ENCODE measurements at places on chromosomes 7 and 10.

DNA sequence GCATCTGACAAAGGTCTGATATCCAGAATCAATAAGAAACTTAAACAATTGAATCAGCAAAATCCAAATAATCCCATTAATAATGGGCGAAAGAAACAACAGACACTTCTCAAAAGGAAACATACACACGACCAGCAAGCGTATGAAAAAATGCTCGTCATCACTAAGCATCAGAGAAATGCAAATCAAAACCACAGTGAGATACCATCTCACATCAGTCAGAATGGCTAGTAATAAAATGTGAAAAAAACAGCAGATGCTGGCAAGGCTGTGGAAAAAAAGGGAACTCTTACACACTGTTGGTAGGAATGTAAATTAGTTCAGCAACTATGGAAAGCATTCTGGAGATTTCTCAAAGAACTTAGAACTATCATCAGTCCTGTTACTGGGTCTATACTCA lies 496.7 kb downstream of the SH2D4B start:
- no peak for DNase-seq

DNA sequence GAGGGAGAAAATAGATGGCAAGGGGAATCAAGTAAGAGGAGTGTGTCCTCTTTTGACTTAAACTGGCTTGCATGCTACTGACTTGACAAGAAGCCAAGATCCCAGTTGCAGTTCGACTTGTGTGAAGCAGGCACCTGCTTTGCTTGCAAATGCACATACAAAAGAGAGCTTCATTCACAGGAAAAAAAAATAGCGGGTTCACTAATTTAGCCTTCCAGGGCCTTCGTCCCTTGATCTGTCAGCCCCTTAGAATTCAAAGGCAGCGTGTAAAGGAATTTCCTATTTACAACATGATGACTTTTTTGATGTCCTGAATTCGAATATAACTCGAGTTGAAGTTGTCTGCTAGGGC lies 192.1 kb downstream of the CELF2 start:
- DNase-seq, result no peak

GRCh38 chr10:725302-725701 lies 35.8 kb upstream of the DIP2C start:
- no peak for DNase-seq

- peak; percentile 3 for DNase-seq
These were observed 101.1 kb downstream of the MAGI2 start for GRCh38 chr7:79352323-79352722.

GRCh38 chr7:97018126-97018601 lies 6.5 kb downstream of the DLX5 start:
- no peak for DNase-seq
